Right renal cortex interstitium (tissue), 3 donors: ENCODE measurements at places on chromosomes 1 and 21.

DNA sequence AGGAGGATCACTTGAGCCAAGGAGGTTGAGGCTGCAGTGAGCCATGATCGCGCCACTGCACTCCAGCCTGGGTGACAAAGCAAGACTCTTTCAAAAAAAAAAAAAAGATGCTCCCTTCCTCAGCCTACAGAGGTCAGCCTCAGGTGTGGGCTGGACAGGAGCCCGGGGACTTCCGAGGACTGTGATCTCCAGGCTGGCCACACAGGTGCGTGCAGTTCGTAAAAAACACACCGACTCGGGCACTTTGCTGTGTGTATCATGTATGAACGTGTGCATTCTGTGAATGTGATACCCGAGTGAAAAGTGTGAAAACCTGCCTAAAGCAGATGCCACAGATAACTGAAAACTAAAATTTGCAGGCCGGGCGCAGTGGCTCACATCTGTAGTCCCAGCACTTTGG lies 8.4 kb upstream of the CCDC27 start:
- DNase-seq = no peak

- DNase-seq = peak; percentile 93
These were observed 38.8 kb upstream of the SRSF10 start for GRCh38 chr1:24018611-24019580.

GRCh38 chr1:28737307-28738132 lies 780 bp downstream of the YTHDF2 start:
- peak; percentile 54 for DNase-seq

- no peak for DNase-seq
These were observed 72.2 kb upstream of the IFFO2 start for GRCh38 chr1:19028546-19029129.

DNA sequence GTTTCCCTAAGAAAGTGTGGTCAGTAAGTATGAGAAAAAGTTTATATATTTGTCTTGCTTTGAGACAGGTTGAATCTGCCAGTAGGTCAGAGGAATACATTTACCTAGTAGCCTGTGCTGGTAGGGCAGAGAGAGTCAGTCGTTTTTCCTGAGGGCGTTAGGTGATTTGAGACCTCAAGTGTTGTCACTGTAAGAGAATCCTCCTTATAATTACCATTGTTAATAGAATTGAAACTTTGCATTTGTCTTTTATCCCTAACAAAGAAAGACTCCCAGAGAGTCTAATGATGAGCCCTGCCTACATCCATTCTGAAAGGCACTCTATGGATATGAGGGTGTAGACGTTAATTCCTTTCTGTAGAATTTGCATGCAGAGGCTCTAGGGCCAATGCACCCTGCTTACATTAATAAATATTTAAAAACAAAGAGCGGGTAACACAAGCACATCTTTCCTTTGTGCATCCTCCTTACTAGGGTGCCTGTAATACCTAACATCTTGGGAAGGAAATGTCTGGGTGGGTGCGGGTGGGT lies 16.4 kb downstream of the PBX1 start:
- DNase-seq = no peak

DNA sequence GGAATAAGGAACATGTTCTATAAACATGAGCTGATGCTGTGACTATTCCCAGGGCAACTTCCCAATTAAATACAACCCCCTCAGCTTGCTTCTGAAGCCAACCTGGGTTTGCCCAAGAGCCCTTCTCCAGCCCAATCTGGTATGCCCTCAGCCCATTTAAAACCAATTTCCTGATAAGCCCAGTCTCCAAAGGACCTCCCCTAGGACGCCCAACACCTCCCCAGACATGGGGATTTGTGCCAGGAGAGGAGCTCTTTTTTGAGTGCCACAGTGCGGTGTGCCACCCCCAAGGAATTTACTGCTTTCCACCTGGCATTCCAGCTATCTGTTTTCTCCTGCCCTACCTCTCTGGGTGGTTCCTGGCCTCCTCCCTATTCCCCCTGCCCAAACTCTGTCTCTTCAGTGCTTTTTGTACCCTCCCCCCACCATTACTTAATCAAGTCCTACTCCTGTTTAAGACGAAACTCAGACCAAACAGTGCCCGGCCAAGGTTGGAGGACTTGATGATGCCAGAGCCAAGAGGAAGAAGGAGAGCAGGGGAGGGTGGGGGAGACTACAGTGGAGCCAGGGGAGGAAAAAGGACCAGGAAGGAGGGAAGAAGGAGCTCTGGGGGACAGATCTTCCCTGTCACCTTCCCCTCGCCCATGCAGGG lies 11.4 kb upstream of the EFNA1 start:
- no peak for DNase-seq
